ENCODE measurements at places on chromosomes 3 and 15.
A peak's percentile ranks its signal among the peaks of the same experiment; 100 is the strongest.

DNA sequence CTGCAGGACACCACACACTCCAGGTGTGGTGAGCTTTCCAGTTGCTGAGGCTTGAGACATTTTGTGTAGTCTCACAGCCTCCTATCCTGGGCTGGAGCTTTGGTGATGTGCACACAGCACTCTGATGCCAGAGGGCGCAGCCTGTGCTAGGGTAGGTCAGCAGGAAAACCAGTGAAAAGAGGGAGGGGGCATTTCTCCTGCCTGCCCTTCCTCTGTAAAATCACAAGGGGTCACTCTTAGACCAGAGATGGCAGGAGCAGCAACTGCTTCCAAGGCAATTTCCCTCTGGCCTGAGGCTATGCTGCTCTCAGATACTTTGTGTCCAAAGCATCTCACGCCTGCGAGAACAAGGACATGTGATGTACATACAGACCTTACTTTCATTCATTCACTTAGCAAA is 16.5 kb upstream of the MUSTN1 start:
- no peak for DNase-seq

GRCh38 chr15:56804279-56804678 is 71.0 kb upstream of the ZNF280D start:
- DNase-seq, result no peak

DNA sequence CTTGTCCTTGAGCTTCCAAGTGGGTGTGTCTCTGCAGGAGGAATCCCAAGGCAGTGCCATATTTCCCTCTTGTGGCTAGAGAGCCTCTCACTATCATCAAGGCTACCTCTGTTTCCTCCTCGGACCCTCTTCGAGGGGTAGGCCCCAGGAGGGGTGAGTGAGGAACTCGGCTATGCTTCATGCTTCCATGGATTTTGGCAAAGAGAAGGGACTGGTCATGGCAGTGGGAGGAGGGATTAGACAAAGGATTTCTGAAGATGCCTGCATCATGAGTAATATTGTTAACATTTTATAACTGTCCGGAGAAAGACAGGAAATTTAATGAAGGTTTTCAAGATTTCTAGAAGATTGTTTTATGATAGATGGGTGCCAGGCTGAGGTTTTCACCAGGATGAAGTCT is 241.5 kb downstream of the CLSTN2 start:
- DNase-seq, result no peak

DNA sequence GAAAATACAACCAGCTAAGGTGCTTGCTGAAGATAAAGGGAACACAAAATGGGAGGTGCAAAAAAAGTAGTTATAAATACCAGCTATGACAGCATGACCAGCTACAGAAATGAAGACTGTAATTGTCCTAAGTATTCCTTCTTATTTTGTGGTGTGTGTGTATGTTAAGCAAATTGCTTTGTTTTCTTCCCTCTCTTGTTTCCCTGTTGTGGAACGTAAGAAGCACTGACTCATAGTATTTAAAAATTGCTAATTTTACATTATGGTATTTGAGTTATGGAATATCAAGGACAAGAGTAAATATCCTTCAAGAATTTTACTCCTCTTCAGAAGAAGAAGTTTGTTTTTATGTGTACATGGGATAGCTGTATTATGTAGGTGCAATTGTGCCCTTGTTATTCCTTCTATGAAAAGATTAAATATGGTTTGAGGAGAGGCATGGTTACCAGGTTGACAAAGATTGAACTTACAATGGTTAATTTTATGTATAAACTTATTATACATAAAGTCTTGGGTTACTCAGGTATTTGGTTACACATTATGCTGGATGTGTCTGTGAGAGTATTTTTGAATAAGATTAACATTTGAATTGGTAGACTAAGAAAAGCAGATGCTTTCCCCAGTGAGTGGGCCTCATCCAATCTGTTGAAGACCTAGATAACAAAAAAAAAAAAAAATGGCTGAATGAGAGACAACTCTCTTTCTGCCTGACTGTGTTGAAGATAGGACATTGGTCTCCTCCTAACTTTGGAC is 1132.1 kb upstream of the ALCAM start:
- no peak for DNase-seq

DNA sequence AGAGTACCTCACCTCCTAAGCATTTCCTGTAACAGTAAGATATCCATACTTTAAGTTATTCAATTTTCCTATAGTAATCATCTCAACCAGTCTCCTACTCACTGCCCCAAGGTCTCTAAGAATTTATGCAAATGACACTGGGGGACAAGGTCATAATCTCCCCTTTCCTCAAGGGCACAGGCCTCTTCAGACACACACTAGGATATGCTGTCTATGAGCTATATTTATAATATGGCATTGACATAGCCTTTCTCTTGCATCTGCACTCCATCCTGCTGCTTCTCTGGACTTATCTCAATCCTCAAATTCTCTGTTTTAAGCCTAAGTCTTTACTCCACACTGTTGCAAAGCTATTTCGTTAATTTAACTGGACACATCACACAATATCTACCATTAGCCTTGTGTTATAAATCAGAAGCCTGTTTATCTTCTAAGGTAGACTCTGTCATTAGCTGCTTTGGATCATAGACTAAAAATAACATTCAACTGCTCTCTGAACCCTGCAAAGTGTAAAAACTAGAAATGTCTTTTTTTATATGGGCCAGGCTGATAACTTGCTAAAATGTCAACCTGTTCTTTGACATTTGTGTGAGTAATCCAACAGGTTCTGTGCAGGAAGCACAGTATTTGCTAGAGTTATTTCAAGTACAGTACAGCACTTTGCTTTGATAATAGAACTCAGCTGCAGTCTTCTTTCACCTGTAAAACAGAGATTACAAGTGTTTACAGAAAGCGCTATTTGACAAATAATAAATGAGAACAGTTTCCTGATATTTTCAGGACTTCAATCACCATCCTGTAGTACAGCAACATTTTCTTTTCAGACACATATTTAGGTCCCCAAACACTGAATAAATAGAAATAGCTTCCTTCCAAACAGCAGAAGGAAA is 17.8 kb upstream of the SEC62 start:
- no peak for DNase-seq

DNA sequence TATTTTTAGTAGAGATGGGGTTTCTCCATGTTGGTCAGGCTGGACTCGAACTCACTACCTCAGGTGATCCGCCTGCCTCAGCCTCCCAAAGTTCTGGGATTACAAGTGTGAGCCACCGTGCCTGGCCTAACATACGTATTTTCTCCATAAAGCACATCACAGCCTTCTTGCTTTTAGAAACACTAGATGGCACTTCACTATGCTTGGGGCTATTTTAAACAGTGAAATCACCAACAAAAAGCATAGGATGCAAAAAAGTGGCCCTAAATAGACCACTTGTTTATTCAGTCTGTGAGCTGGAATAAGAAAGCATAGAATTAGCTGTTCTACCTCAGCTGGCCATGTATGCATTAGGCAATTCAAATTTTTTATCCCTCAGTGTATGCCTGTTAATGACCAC is 46.0 kb downstream of the PRICKLE2 start:
- DNase-seq, result no peak

DNA sequence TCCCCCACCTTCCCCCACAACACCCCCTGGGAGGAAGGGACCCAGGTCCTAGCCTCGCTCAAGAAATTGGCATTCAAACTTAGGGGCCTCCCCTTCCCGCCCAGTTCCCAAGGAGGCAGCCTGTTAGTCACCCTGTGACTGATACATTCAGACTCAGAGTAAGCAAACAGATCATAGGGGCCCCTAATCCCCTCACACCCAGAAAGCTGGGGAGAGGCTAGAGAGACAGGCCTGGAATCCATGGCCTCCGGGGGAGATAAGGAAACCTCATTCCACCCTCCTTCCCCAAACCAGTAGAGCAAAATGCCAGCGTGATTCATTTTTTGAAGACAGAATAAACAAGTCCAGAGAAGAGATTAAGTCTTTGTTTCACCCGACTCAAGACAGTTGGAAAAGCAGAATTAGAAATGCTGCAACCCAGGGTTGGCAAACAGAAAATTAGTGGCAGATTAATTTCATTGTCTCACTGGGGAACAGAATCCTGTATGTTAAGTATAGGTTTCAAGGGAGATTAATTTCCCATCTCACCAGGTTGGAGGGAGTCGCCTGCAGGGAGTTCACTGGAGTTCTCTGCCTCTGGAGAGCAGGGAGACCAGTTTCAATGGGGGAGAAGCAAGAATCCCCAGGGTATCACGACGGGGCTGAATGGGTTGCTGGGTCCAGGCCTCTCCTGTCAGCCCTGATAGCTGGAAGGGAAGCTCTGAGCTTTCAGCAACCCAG is 268.3 kb downstream of the UACA start:
- peak; percentile 73 for DNase-seq

DNA sequence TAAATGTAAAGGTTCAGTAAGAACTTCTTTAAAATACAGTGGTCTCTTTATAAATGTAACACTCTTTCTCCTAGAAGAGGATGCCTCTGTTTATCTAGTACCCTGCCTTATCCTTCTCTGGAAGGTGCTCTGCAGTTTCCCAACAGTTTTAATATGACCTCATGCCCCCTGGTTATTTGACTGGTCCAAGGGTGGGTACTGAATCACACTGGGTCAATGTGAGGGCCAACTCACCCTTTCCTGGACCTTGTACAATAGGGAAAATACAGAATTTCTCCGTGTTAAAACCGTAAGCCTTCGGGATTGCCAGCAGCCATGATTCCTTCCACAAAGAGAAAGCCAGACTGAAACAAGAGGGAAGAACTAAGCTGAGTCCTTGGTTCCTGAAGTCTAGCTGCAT is 9.2 kb downstream of the DCBLD2 start:
- DNase-seq, result no peak

Data from GM04503 (cell line).